ENCODE measurements at places on chromosomes 11 and 22.

DNA sequence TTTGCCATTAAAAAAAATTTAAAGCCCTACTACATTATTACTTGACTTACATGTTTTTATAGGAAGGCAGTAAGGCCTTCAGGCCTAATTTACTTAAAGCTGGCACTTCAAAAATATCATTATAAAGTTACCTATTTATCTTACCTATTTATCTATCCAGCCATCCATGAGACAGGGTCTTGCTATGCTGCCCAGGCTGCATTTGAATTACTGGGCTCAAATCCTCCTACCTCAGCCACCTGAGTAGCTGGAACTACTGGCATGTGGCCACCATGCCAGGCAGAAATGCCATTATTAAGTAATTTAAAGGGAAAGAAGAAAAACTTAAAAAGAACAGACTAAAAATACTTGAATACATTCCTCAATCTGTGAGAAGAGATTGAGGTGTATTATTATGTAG lies 60.3 kb upstream of the CLNS1A start:
- no peak for DNase-seq

GRCh38 chr11:70305501-70305900 lies 35.0 kb downstream of the PPFIA1 start:
- no peak for DNase-seq

GRCh38 chr11:5923794-5924193 lies 18.3 kb upstream of the OR56A3 start:
- no peak for DNase-seq

DNA sequence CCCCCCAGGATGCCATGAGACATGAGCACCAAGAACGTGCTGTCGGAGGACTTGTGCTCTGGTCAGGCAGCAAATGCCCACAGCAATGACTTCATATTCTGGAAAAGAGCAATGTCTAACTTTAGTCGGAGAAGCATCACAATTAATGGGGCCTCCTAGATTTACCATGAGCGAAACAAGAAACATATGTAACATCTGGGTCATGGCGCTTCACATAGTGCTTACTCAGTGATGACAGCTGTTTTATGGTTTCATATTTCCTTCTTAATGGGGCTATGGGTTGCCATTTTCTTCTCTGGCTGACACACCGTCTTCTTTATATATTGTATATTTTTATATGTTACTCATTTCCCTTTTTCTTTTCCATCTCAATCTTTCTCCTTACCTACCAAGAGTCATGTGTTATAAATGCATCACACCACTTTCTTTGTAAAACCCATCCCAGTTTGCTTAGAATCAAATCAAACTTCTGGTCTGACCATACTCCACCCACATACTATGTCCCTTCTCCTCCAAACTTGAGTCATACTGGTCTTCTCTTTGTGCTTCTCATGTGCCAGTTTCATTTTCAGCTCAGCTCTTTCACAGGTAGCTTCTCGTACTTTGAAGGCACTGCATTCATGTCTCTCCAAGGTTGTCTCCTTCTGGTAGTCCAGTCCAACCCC lies 9.4 kb upstream of the CASP12 start:
- no peak for DNase-seq

DNA sequence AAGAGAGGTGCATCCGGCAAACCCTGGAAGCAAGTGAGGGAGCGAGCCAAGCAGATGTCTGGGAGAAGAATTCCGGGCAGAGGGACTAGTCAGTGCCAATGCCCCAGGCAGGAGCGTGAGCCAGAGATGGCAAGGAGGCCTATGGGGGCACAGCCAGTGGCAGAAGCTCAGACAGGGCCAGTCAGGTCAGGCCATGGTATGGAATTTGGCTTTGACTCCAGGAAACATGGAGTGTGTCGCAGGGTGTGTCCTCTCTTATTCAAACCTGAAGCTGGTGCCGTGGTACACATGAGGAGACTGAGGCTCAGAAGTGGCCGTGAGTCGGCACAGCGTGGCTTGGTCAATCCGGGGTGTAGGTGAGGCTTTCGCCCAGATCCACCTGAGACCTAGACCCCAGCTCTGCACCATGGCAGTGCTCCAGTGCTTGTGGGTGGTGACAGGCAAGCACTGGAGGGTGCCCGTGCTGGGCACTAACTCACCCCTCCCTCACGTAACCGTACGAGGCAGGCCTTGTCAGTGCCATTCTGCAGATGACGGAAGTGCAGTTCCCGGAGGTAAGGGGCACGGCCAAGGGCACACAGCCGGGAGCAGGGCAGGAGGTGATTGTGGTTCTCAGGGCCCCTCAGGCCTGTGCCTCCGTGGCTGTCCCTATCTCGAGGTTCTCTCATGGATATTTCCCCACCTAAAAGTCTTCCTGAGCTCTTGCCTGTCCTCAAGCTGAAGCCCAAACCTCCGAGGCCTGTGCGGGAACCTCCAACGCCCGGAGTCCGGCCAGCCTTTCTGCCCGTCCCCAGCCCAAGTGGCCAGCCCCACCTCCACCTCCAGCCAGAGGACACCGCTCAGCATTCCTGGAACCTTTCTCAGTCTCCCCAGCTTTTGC lies 10.6 kb upstream of the SPI1 start:
- no peak for DNase-seq

GRCh38 chr11:31882951-31883392 lies 71.8 kb upstream of the PAX6 start:
- DNase-seq: no peak

DNA sequence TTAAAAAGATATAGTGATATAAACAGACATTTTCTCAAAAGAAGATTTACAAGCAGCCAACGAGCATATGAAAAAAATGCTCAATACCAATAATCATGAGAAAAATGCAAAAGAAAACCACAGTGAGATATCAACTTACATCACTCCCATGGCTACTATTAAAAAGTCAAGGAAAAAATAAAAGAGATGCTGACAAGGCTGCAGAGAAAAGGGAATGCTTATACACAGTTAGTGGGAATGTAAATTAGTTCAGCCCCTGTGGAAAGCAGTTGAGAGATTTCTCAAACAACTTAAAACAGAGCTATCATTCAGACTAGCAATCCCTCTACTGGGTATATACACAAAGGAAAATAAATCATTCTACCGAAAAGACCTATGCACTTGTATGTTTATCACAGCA lies 97.1 kb upstream of the CARD18 start:
- no peak for DNase-seq

DNA sequence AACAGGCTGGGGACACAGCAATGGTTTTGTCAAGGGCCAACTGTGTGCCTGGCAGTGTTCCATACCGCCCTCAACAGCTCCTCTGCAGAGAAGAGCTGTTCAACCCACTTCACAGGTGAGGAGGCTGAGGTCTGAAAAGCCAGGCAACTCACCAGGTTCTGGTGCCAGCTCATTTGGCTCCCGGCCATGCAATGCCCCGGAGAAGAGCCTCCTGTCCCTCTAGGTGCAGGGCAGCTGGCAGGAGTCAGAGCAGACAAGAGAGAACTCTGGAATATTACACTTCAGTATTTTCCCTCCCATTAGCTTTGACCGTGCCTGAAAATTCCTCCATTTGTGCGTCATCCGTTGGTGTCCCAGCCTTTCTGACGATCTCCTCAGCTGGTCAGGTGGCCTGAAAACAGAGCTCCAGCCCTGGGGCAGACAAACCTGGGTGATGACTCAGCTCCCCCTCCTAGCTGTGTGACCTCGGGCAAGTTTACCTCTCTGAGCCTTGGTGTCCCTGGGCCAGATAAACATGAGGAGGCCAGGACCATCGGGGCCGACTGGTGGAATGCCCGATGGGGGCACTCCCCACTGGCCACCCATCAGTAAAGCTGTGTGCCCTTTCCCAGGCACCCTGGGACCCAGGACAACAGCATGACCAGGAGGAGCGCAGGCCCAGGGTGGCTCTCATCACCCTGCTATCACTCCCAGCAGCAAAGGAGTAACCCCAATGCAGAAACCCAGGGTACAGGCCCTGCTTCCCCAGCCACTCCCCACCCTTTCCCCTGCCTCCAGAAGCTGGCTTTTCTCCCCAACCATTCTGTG lies 9.6 kb upstream of the C1QTNF6 start:
- no peak for DNase-seq

- no peak for DNase-seq
These were observed 10.8 kb downstream of the ALDH3B2 start for GRCh38 chr11:67663532-67664212.

GRCh38 chr11:34364102-34364501 lies 6.3 kb upstream of the ABTB2 start:
- DNase-seq: no peak

- DNase-seq: no peak
These were observed 99.1 kb downstream of the CD44 start for GRCh38 chr11:35237860-35238715.

GRCh38 chr22:36757668-36758211 lies 18.2 kb downstream of the IFT27 start:
- DNase-seq: no peak

- DNase-seq: no peak
These were observed 950.3 kb upstream of the CCDC90B start for GRCh38 chr11:84236436-84236835.

GRCh38 chr22:48222742-48223487 lies 1460.5 kb downstream of the TBC1D22A start:
- no peak for DNase-seq

DNA sequence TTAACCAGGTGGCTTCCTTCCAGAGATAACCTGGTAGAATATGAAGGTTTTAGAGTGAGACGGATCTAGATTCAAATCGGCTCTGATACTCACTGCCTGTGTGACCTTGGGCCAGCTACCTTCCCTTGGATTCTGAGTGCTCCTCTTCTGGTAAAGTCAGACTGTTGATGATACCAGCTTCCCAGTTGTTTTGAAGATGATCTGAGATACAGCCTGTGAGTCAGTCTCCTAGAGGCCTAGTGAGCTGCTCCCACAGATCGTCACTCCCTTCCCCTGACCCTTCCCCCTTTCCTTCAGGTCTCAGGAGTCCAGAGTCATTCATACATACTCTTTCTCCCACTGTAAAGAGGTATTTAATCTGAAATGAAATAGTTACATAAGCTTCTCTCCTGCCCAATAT lies 207.8 kb downstream of the GRIK4 start:
- DNase-seq: no peak

- DNase-seq: no peak
These were observed 20.6 kb downstream of the TSPAN18 start for GRCh38 chr11:44747316-44747715.

GRCh38 chr22:23220485-23221350 lies 40.4 kb downstream of the BCR start:
- no peak for DNase-seq

DNA sequence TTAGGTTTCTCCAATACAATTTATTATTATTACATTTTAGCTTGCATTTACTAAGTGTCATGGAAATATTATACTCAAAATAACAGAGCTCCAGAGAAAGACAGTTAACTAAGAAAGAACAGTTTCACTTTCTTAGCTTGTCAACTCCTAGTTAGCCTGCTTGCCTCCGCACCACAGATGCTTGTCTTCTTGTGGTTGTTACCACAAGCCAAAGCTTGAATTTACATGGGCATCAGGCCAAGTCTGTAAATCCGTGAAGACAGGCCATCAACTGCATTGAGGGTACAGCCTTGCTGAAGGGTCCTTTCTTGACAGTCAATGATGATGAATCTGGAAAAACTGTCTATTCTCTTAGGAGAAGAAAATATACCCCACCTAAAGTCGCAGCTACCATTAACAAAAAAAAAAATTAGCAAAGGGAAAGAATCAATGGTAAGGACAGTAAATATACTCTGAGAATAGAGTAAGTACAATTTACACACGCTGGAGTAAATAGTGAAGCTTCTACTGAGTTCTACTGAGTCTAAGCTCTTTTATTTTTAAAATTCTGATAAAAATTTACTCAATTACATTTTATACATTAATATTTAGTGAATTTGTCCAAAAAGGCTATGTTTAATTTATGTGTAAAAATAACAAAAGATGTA lies 15.6 kb upstream of the DENND5A start:
- DNase-seq: no peak

DNA sequence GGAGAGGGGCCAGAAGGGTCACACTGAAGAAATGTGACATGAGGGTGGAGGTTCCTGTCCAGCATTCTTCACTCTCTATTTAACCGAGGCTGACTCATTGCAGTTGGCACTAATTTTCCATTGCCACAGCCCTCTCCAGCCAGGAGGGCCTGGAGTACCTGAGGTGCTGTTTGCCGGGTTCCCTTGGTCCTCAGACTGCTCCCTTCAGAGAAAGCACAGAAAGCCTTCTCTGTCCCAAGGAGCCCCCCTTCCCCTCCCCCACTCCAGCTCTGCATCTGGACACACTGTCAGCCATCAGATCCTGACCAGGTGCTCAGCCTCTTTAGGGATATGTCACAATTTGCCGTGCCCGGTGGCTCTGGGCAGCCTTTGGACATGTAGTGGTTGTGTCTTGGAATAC lies 3.2 kb upstream of the C11orf91 start:
- DNase-seq: no peak

- no peak for DNase-seq
These were observed 5.6 kb downstream of the OTOG start for GRCh38 chr11:17552392-17553248.

DNA sequence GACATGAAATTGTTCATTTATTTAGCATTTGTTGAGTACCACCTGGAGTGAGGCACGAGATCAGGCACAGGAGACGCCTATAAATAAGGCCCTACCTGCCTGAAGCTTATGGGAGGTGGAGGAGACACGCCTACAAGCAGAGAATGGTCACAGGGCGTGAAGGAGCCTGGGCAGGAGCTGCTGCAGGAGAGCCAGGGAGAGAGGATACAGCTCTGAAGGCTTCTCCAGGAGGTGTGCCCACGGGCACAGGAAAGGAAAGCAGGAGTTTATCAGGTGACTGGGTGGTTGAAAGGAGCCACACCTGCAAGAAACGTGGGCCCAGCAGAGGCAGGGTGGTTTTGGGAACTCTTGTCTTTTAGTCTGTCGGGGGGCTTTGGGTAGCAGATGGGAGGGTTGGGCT lies 70.3 kb downstream of the BMAL1 start:
- no peak for DNase-seq

- no peak for DNase-seq
These were observed 6.0 kb upstream of the FLRT1 start for GRCh38 chr11:64029773-64030172.

DNA sequence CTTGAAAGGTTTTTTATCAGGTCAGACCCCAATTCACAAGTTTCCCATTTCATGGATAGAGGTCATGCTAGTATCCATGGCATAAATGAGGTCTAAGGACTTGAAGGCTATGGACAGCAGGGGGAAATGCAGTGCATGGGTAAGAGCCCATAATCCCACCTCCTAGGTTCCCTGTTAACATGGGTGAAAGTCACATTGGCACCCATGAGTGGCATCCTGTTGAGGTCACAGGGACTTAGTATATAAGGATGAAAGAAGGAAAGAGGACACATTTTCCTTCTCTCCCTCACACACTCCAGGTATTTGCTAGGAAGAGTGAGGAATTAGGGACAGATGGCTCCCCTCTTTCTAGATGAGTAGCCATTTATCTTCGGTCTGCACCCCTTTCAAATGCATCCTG lies 9.4 kb upstream of the GLYAT start:
- no peak for DNase-seq

GRCh38 chr22:42461511-42461910 lies 29.3 kb upstream of the NFAM1 start:
- DNase-seq: no peak

GRCh38 chr11:34052036-34052607 lies 591 bp downstream of the CAPRIN1 start:
- peak; percentile 15 for DNase-seq
